AG09319 (cell line): ENCODE measurements at places on chromosomes 3 and 15.
A peak's percentile ranks its signal among the peaks of the same experiment; 100 is the strongest.

DNA sequence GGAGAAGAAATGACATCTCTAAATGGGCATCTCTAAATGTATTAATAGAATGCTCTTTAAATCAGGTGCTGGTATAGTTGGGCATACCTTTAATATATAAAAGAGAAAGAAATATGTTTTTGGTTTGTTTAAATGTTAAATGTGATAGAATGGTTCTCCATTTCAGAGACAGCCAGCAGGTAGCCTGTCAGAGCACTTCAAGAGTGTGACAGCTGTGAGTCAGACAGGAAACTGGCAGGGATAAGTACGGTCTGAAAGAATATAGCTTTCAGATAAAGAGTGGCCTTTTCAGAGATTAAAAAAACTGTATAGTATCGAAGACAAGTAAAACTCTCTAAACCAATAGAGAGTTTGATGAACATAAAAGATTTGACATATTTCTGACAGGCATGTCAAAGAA lies 654.1 kb downstream of the IGSF11 start:
- no peak for DNase-seq

DNA sequence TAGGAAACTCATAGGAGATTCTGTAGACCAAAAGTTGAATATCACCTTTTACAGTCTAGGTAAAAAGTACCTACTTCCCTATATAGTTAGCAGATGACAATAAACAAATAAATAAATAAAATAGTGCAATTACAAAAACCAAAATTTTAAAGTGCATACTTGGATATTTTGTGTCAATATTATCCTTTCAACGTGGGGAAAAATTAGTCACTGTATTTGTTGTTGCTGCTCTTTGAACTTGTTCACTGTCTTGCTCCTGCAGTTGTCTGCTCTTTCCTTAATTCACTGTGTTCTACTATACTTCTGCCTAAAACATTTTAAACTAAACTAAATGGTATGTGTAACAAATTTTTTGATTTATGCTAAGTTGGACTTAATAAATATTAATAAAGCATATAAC lies 889.0 kb downstream of the ROBO1 start:
- DNase-seq = no peak

- peak; percentile 60 for DNase-seq
These were observed 80.7 kb upstream of the ALDH1L1 start for GRCh38 chr3:126261037-126261436.

DNA sequence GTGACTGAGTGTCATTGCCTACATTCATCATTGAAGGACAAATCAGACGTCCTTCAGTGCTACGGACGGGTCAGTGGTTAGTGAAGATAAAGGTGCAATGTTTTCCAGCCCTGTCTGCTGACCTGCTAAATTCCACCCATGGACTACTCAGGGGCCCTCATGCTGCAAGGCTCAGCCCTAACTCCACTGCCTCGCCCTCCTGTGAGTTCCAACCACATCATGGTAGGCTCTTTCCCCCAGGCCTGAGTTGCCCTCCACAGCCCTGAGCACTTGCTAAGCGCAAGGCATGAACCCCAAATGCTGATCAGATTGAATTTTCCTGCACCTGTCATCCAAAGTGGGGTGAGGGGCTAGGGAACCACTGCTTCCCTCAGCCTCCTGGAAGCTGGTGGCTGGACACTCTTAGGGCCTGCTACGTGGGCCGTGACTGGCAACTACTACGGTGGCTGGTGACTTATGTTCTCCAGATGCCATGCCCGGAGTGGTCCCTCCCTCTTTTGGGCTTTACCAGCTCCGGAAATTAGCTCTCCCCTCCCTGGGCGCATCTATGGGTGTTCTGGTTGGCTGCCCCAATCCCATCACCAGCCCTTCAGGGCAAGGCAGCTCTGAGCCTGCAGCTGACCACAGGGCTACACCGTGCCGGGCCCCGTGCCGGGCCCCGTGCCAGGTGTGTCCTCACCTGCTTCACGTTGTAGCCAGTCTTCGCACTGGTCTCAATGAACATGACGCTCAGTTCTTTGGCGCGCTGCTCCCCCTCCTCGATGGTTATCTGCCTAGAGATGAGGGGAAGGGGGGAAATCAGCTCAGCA lies 32.1 kb downstream of the SRPRB start:
- no peak for DNase-seq

DNA sequence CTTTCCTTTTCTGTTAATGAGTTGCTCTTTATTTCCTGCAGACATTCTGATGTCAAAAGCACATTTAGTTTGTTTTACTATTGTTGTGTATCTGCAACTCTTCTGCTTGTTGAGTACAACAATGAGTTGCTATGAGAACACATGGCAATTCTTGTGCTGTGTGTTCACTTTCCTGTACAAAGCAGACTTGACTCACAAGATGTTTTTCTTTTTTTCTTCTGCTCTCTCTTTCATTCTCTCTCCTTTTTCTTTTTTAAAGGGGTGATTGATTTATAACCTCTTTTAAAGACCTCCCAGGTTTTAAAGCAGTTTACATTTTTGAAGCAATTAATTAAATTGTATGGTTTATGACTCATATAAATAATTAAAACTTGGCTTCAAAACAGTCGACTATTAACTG lies 31.6 kb upstream of the ABHD10 start:
- DNase-seq = no peak

DNA sequence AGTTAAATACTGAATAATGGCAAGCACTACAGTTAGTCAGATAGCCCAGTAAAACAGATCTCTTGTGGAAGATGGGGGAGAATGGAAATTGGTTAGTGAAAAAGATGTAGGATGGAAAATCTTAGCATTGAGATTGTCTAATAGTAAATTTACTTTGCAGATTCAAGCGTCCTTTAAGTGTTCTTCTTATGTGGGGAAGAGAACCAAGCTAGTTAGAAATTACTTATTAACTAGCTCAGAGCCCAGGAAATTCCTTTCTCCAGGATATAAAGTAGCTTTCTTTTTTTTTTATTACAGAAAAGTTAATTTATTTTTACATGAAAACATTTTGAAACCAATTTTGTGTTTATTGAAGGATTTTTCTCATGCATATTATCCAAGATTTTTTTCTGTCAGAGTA lies 36.7 kb downstream of the TIPARP start:
- DNase-seq = no peak

DNA sequence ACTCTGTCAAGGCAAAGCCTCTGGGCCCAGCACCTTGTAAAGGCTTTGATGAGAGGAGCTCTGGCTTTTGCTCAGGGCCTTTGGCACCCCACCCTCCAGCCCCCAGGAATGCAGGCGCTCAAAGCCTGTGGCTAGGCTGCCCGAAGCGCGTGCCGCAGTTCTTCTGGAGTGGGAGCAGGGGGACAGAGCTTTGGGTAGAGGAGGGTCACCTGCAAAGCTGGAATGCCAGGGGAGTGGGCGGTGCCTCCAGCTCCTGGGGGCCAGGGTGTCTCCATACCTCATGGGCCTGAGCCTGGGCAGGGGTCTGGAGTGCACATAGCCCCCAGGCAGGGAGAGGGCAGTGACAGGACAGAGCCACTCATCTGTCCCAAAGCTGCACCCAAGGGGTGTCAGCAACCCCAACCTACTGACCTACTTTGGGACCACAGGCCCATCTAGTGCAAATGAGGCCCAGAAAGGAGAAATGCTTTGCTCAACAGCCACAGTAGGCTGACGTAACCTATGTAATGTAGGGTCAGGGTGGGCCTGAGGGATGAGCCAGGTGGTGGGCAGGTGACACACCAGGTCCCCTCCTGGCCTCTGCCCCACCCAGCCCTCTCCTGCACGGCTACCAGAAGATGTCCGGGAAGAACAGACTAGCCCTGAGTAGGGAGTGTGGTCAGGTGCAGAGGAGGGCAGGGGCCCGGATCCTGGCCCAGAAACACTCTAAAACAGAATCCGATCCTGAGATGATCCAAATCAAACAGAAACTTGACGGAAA lies 2.2 kb upstream of the CALML4 start:
- no peak for DNase-seq

DNA sequence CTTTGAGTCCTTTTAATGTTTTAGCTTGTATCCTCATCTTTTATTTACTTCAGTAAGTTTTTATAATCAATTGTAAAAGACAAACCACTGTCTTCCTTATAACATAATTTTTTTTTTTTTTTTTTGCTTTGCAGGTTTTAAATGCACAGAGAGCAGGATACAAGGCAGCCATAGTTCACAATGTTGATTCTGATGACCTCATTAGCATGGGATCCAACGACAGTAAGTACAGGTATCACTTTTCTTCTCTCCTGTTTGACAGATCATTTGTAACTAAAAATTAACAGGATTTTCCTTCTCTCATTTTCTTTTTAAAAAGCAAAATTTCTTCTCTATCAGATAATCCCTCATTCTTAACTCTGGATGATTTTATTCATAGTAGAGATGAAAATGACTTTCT lies 75.4 kb downstream of the PFN2 start:
- DNase-seq = no peak

- no peak for DNase-seq
These were observed 18.7 kb upstream of the EOGT start for GRCh38 chr3:69032142-69032541.

- no peak for DNase-seq
These were observed 12.9 kb downstream of the CELF6 start for GRCh38 chr15:72307026-72307425.

DNA sequence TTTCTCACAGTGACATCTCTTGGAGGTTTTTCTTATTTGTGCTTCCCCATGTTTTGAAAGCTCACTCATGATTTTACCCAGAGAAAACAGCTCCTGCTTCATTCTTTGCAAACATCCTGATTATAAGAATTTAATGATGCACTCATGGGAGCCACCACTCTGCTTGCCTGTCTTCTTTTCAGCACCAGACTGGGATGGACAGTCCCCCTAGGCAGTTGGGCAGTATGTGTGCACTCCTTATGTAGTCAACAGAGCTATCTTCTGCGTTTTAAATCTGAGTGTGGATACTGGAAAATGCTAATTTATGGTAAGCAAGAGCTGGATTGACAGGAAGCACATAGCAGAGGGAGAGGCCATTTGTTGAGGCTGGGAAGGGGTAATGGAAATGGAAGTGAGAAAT lies 276.1 kb downstream of the AGBL1 start:
- no peak for DNase-seq

DNA sequence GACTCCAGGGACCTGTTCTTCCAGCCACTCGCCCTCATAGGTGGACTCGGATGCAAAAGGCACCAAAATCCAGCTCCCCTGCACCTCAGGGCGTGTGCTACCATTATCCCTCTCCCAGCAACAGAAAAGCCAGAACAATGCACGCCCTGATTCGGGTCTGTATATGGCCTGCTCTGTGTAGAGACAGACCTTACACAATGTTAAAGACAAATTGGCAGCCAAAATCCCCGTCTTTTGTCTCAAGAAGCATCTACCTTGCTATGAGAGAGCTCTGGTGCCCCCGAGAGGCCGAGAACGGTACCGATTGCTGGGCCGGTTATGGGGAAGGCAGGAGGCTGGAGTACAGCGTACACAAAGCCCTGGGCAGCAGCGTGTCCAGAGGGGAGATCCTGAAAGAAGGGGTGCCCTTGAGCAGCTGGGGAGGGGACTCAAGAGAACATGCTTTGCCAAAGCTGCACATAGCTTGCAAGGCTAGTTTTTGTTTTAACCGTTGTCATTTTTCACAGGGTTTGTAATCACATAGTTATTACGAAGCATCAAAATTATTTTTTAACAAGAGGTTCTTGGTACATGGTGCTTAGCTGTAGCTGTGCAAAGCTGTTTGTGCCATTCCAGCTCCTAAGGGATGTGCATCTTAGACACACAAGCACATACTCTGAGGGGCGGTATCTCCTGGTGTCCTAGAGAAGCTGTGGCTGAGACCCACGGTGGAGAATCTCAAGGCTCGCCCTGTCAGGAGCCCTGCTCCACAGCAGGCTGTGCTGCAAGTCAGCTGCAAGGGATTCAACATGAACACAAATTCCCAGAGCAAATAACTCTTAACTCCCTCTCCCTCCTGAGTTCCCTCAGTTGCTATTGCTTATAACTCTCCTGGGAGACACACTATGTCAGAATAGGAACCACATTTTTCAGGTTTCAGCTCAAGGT lies 461.5 kb upstream of the PPP2R3A start:
- DNase-seq = peak; percentile 50

DNA sequence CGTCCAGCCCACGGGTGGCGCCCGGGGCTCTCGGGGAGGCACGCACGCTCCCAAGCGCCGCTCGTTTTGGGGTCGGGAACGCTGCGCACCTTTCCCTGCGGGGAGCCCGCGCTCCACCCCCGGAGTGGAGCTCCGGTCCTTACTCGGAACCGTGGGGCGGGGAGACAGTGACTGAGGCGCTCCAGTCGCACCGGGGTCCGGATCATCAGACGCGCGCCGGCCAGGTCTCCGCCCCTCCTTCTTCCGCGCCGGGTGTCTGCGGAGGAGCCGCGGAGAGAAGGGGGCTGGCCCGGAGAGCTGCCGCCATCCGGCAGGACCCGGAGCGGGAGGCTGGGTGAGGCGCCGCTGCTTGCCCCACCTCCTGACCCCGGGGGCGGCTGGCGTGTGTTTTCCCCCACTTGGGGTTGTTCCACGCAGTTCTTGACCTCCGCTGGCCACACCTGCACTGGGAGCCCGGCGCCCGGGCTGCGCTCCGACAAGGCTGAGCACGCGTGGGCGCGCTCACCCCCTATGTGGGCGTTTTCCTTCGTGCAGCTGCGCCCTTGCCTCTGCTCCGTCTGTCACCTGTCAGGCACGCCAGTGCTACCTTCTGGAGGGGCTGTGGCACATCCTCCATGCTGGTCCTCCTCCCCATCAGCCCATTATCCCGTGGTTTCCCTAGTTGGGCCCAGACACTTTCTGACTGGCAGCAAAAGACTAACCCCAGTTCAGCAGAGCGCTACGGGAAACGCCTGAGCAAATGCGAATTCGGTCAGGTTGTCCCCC lies at the start of gene MCF2L2:
Gene MCF2L2, minus strand, starts transcription at position 173 of the 765 bp plus-strand sequence. CDS start 642 bp downstream, outside the sequence.
- DNase-seq = no peak

DNA sequence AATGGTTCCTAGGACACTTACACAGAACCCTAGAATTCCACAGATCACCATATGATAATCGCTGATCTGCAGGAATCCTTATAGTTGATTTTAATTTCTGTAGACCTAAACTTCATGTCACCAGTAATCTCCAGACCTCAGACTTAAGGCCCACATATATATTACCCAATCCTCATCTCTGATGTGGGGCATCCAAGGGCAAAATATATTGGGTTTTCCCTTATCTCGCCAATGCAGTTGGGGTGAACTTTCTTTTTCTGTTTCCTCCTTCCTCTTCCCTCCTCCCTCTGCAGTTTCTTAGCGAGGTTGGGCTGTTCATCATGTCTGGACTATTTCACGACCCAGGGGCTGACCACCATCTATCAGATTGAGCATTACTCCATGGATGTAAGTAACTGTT lies 230.2 kb downstream of the P3H2 start:
- no peak for DNase-seq

DNA sequence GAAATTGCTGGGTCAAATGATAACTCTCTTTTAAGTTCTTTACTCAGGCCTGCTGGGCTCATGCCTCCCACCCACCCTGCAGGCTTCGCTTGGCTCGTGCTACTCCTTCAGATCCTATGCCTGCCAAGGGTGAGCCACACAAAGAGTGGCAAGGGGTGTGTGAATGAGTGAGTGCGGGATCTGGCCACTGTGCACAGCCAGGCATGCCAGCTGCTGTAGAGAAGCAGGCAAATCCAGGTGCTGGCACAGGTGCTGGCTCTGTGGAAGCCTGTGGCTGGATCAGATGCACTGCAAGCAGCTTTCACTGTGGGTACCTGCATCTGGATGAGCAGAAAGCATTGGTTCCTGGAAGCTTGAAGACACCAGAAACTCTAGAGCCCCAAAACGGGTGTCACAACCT lies 1055.7 kb upstream of the EPHA6 start:
- DNase-seq = no peak

GRCh38 chr3:63955830-63956545 lies 43.8 kb upstream of the SCAANT1 start:
- DNase-seq = no peak

- no peak for DNase-seq
These were observed 84.6 kb downstream of the CD47 start for GRCh38 chr3:108006077-108006771.

GRCh38 chr15:78828920-78829319 lies 17.7 kb upstream of the ADAMTS7 start:
- DNase-seq = no peak

- DNase-seq = no peak
These were observed 17.7 kb upstream of the MRPS22 start for GRCh38 chr3:139326131-139326530.
